ENCODE measurements at places on chromosomes 16 and 17.

DNA sequence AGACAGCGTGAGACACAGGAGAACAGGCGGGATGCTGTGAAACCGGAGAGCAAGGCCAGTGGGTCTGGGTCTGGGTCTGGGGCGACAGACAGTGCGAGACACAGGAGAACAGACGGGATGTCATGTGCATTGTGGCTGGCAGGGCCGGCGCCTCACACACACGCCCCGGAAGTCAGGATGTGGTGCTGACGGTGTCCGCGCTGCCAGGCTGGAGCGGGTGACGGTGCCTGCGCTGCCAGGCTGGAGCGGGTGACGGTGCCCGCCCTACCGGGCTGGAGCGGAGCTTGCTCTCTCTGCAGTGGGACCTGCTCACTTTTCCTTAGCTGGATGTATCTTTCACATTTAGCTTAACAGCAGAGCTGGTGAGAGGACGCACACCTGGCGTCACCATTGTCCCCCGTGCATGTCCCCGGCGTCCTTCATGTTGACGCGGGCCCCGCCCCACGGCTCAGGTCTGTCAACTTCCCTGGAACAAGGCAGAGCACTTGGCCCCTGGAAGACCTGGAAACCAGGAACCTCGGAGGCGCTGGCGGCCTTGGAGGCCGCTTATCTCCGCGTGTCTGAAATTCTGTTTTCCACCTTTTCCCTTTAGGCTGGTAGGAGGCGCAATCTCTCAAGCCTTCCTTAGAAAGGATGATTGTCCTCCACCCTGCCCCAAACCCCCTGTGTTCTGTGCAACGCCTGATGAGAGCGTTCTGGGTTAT, 43.0 kb upstream of the ZNF750 start:
- DNase-seq, result no peak

- no peak for DNase-seq
Observed at GRCh38 chr17:72077326-72077960, 43.4 kb upstream of the SOX9 start.

GRCh38 chr16:70476272-70477020, 22.1 kb downstream of the FCSK start:
- DNase-seq, result peak; percentile 71

- no peak for DNase-seq
Observed at GRCh38 chr17:54754560-54754959, 146.1 kb upstream of the TOM1L1 start.

DNA sequence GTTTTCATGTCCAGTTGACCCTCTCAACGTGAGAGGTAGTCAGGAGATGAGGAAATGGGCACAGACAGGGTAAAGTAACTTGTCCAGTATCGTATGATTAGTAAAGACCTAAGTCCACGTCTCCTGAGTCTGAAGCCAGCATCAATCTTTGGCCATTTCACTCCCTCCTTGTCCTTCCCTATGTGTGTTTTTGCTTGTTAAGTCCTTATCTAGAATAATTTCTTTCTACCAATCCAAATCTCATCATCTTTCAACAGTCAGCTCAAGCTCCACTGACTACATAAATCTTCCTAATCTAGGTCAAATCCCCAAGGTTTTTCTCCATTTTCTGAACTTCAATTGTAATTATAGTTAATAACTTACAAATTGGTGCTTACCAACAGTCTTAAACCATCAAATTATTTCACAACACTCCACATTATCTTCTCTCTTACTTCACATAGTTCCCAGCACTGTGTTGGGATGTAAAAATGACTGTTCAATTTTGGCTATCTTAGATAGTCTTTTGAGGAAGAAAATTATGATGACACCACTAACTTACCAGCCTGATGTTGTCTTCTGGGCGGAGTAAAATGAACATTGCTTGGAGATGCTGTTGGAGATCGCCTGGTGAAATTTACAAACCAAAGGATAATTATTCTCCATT, 72.3 kb upstream of the CORO6 start:
- no peak for DNase-seq

DNA sequence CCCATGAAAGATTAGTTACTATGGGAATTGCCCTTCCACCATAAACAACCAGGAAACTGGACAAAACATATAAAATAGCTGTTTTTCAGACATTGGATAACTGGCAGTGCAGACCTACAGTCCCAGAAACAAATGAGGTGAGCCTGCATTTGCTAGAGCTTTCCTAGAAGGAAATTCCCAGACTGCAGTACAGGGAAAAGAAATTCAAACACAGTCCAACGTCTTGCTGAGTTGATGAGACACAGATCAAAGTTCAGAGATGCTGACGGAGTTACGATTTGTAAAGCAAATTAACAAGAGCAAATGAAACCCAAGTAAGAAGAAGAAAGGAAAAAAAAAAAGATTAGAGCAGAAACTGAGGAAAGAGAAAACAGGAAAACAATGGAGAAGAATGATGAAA, 41.3 kb upstream of the MNT start:
- DNase-seq, result peak; percentile 47

- DNase-seq, result no peak
Observed at GRCh38 chr16:83619381-83620150, 188.2 kb upstream of the HSBP1 start.

GRCh38 chr16:57043248-57043647, 49.1 kb upstream of the CPNE2 start:
- DNase-seq, result no peak

GRCh38 chr16:74617206-74617788, 10.4 kb upstream of the GLG1 start:
- no peak for DNase-seq

- peak; percentile 94 for DNase-seq
Observed at GRCh38 chr17:63358111-63358839, 87.8 kb downstream of the CYB561 start.

DNA sequence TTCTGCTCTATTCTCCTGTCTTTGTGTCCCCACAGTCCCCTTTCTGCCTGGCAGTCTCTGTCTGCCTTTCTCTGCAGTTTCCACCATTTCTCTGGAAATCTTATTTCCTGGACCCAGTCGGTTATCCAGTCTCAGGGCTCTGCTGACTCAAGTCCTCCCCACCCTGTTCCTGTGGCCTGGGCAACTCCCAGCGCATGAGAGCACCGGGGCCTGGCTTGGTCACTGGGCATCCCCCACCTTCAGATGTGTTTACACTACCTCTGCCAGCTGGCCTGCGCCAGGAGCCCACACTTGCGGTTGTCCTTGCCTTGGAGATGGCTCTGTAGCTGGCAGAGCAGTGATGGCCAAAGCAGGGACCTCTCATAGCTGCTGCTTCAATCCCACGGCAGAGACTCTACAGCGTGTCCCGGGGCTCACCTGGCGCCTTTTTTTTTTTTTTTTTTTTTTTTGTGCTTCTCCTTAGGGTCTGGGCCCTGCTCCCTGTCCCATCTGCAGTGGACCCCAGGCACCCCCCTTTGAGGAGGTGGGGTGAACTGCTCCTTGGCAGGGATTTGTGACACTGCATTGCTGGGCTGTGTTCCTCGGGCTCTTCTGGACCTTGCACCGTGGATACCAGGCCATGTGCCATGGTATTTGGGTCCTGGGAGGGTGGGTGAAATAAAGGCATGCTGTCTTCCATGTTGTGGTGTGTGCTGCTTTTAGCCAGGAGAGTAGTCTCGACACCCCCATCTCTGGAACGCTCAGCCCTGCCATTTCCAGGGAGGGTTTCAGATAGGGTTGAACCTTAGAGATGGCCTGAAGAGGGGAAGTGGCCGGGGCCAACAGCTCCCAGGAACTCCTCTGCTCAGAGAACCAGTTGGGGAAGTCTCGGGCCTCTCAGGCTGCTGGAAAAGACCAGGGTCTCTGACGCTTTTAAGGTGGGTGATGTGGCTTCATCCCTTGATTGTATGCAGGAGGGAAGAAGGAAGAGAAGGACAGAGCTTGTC, 17.5 kb downstream of the GUCY2D start:
- peak; percentile 61 for DNase-seq

- DNase-seq, result no peak
Observed at GRCh38 chr17:80065478-80066170, 29.2 kb downstream of the CCDC40 start.

Measured in fibroblast of mammary gland (primary cell).